ENCODE measurements at places on chromosomes 6 and 20.

GRCh38 chr20:157154-157553, at the start of gene DEFB127:
DEFB127 (plus strand) TSS chr20:157454; CDS start chr20:157545, 91 bp downstream.
- DNase-seq = no peak

DNA sequence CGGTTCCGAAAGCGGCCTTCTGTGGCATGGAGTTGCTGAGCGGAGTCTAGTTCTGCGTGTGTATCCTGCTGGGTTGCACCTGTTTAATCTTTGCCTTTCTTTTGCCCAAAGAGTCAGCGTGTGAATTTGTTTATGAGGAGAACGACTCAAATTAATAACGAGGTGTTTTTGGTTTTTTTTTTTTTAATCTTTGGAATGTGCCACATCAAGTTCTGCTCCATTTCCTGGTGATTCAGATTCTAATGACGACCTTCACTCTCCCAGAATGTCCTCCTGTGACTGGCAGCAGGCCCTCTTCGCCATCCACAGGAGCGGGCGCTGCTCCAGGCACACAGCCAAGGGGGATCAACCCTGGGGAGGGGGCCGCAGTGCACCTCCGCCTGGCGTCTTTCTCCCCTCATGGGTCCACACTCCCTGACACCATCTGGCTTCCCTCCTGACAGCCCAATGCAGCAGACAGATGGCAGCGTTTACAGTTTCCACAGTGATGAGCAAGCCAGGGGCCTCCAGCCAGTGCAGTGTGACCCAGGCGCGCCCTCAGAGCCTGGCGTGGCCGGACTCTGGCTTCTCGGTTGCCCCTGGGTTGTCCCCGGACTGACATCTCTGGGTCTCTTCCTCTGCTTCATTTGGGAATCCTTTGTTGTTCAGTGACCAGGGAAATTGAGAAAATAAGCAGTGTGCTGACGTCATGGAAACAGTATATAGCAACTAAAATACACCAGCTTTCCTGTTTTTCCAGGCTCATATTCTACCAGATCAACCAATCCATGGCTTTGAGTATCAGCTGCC, 27.5 kb upstream of the AFDN start:
- DNase-seq = no peak

GRCh38 chr6:145784683-145785082, 29.9 kb downstream of the FBXO30 start:
- DNase-seq = no peak

DNA sequence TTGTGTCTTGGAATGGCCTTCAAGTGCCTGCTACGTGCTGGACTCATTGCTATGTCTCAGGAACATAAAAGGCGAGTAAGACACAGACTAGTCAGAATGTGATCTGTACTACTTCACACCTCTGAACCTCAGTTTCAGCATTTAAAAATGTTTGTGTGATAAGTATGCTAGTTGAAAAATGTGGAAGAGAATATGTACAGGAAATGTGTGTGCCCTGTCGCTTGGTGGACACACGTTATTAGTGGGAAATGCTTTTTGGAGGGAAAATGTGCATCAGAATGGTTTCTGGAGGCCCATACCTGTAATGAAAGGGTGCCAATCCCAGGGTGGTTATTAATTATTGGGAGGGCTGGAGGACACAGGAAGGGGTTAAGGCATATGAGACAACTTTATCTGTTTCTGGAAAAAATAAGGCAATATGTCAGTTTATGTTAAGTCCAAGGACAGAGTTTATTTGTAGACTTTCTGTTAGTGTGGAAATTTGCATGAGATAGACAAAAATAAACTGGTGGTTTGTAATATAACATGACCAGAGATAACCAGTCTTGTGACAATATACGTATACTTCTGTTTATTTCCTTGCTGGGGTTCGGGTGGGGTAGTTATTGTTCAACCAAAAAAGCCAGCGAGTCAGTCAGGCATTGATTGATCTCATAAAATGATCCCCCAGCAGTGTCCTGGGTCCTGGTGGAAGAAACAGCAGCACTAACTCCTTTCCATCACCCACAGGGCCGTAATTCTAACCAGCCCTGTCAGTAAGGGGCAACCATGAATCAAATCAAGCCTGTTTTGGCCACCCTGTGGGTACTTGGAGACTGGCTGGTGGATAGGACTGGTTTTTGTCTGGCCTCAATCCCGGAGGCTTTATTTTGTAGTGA, 117.9 kb downstream of the JARID2 start:
- DNase-seq = no peak

GRCh38 chr20:14928083-14928482, 590.7 kb upstream of the FLRT3 start:
- DNase-seq = no peak

- DNase-seq = no peak
Measured at GRCh38 chr20:21344206-21344900, 41.2 kb downstream of the XRN2 start.

DNA sequence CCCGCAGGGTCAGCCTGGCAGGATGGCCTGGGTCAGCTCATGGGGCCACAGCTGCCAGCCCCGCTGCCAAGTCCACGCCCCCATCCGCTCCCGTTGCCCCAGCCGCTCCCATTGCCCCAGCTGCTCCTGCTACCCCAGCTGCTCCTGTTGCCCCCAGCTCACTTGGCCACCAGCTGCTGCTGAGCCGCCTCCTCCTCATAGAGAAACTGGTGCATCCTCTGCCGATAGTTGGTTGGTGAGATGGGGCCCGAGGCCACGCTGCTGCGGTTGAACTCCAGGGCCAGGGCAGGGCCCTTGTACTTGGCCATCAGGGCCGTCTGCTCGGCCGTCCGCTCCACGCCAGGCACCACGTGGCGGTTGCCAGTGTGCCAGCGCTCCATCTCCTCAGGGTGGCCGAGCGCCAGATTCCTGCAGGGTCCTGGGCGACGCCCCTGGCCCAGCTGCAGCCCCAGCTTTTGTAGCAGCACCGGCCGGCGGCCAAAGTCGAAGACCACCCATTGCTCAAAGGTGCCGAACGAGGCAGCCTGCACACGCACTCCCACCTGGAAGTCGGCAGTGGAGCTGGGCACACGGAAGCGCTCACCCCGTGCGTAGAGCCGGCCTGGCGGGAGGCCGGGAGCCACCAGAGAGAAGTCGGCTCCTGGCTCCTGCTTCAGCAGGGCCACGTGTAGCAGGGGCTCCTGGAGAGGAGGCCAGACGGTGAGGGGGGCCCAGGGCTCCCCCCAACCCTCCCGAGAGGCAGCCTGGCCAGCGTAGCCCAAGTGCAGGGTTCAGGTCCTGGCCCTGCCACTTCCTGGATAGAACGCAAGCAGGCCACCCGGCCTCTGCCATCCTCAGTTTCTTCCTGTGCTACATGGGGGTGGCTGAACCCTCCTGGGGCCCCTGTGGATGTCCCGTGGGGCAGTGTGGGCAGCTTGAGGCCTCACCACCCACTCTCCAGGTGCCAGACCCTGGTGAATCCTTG, 4.8 kb downstream of the HELZ2 start:
- DNase-seq = no peak
